A172 (cell line): ENCODE measurements at places on chromosomes 11 and 22. TPM values are rescaled to one million over a fixed set of nuclear protein-coding genes. Genes with fewer than 3 reads are reported as not detected.

DNA sequence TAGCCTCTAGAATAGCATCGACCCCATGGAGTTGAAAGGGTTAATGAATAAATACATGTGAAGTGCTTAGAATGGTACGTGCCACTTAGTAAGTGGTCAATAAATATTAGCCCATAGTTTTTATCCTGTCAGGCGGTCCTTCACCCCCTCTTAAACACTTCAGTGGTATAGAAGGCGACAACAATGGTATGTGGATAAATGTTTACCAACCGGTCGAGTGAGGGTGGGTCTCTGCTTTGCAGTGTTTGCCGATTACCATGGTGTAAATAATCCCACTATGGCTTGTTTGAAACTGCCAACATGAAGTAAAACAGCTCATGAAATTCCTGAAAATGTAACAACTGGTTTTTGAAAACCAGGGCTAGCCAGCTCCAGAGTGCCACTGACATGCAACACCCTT lies 541.2 kb downstream of the BUD13 start:
- DNase-seq = no peak

GRCh38 chr11:93740031-93740729 lies 1.1 kb downstream of the TAF1D start:
- no peak for DNase-seq

The MPEG1 gene
- not detected in 2 replicates for total RNA-seq

GRCh38 chr11:69311767-69312385 lies 17.9 kb downstream of the MYEOV start:
- DNase-seq = no peak
